ENCODE measurements at places on chromosomes 1 and 21.

GRCh38 chr21:34733852-34734251 lies 65.1 kb downstream of the CLIC6 start:
- DNase-seq = no peak

GRCh38 chr1:151710187-151710840 lies 6.3 kb downstream of the CELF3 start:
- DNase-seq = no peak

DNA sequence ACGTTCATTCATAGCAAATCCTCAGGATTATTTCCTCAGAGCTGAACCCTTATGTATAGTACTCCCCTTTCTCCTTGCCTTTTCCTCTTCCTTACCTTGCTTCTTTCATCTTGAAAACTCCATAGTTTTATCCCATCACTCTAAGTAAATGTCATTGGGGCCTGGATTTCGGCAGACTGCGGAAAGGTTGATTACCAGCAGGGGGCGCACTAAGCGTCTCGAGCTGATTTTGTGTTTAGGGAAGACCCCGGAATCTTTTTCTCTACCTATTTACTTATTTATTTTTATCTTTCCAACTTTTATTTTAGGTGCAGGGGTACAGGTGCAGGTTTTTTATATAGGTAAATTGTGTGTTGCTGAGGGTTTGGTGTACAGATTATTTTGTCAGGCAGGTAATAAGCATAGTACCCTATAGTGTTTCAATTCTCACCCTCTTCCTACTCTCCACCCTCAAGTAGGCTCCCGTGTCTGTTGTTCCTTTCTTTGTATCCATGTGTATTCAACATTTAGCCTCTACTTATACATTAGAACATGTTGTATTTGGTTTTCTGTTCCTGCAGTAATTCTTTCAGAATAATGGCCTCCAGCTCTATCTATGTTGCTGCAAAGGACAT lies 11.4 kb upstream of the MTARC1 start:
- no peak for DNase-seq

DNA sequence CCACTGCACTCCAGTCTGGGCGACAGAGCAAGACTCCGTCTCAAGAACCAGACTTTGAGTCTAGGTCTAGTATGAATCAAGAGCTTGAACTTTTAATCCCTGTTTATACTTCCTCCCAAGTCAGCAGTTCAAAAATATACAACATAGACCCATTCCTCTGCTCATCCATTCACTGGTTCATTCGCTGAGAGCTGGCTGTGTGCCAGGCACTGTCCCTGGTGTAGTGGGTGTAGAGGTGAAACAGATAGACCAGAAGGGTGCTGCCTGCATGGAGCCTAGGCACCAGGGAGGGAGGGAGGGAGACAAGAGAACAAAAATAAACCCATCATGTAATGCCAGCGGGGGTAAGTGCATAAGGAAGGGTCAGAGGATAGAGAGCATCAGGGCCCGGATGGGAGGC lies 25.5 kb upstream of the SEC16B start:
- DNase-seq = no peak

DNA sequence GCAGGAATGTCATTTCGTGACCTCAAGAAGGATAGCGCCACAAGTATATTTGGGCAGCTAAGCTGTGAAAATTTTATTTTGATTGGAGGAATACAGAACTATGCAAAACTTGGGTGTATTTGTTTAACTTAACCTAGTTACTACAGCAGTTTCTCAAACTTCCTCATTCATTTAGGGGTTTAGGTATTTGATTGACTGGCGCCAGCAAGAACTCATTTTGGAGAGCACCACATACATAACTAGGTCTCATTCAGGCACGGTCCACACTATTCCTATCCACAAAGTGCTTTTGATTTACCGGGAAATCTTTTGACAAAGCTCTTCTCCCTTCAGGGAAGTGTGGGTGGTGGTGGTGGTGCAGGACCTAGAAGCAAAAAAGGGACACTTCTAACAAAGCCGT lies 155.1 kb upstream of the NRIP1 start:
- no peak for DNase-seq

DNA sequence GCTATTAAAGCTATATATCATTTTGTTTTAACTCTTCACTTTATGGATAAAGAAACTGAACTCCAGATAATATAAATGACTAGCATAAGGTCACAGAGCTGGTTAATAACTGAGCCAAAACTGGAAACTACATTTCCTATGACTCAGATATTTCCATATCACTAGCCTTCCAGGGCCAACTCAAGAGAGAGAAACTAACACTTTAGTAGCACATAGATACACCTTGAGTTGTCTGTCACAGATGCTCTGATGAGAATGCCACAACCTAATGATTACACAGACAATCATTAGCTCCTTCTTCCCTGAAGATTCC lies 40.7 kb downstream of the NME7 start:
- DNase-seq = peak; percentile 46

- no peak for DNase-seq
Measured at GRCh38 chr1:205495237-205495823, 9.1 kb upstream of the CDK18 start.

GRCh38 chr1:91173346-91173890 lies 151.6 kb upstream of the ZNF644 start:
- no peak for DNase-seq

DNA sequence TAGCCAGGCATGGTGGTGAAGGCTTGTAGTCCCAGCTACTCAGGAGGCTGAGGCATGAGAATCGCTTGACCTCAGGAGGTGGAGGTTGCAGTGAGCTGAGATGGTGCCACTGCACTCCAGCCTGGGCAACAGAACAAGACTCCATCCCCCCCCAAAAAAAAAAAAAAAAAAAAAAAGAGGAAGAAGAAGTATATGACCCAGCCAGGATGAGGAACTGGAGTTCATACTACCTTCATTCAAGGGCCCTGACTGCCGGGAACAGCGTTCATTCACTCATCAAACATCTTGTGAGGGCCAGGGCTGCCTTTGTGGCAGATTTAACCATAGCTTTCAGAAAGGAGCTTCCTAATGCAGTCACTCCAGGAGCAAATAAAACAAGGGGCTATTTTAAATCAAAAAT lies 127.6 kb downstream of the MRPS6 start:
- DNase-seq = no peak

GRCh38 chr21:41167348-41168342 lies at the start of gene BACE2:
TSS of gene BACE2 (plus strand) at chr21:41168160. CDS start at chr21:41168264, 104 bp downstream.
- peak; percentile 71 for DNase-seq
